H4 (cell line): ENCODE measurements at places on chromosomes 13 and 19. TPM values are rescaled to one million over a fixed set of nuclear protein-coding genes. Genes with fewer than 3 reads are reported as not detected.

Gene FFAR1
- not detected in 2 replicates for total RNA-seq

Gene LIG1
- total RNA-seq, result 58.5 and 65.5 TPM in 2 replicates

Gene FBL
- total RNA-seq, result 256 and 309 TPM in 2 replicates

Gene CGB5
- 0.33 and 3.3 TPM in 2 replicates for total RNA-seq

GRCh38 chr13:113665597-113666328 lies 1.3 kb upstream of the GRK1 start:
- DNase-seq, result no peak

- no peak for DNase-seq
Measured at GRCh38 chr19:49786376-49786820, 19.6 kb downstream of the AP2A1 start.

DNA sequence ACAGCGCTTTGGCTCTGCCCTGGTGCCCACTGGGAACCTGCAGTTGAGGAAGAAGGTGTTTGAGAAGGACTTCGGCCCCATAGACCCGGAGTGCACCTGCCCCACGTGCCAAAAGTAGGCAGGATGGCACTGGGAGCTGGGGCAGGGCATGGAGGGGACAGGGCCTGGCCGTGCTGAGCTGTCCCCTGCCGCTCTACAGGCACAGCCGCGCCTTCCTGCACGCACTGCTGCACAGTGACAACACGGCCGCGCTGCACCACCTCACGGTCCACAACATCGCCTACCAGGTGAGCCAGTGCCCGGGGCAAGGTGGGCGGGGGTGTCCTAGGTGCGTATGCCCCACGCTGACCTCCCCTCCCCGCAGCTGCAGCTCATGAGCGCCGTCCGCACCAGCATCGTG lies 5.1 kb upstream of the DNM2 start:
- DNase-seq, result no peak

DNA sequence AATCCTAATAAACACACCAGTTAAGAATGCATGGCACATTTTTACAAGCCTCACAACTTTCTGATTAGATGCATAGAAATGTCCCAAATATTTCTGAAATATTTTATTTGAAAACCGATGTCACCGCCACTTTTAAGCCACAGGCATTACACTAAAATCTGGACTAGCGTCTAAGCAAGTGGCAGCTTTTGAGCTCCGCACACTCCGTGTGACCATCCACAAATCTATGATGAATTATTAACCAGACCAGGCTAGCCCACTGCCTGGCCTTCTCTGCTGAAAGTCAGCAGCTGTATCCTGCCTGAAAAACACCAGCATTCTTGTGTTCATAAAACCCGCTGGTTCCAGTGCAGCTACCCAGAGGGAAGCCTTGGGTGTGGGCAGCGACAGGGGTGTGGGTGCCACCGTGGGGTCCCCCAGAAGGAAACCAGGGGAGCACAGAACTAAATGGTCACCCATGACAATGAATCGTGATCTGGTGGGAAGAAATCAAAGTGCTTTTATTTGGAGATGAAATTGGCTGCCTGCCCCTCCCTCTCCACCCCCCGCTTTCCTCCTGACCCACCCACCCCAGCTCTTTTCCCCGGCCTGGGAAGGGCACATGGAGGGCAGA lies 13.8 kb downstream of the RASA3 start:
- DNase-seq, result no peak

DNA sequence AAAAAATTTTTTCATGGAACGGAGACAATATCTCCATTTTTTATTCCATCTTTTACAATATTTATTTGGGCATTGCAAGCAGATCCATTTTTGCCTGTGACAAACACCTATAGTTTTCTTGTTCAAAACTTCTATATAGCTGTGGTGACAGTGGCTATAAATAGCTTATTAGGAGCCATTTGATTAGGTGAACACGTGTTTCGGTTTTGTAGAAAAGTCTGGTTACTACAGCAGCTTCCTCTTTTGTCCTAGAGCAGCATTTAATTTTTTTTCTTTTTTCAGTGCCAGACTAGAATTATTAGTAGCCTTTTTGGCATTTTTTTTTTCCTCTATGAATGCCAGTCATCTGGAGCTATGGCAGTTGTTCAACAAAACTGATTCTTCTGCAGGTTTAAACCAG lies 123.5 kb downstream of the RXFP2 start:
- no peak for DNase-seq

DNA sequence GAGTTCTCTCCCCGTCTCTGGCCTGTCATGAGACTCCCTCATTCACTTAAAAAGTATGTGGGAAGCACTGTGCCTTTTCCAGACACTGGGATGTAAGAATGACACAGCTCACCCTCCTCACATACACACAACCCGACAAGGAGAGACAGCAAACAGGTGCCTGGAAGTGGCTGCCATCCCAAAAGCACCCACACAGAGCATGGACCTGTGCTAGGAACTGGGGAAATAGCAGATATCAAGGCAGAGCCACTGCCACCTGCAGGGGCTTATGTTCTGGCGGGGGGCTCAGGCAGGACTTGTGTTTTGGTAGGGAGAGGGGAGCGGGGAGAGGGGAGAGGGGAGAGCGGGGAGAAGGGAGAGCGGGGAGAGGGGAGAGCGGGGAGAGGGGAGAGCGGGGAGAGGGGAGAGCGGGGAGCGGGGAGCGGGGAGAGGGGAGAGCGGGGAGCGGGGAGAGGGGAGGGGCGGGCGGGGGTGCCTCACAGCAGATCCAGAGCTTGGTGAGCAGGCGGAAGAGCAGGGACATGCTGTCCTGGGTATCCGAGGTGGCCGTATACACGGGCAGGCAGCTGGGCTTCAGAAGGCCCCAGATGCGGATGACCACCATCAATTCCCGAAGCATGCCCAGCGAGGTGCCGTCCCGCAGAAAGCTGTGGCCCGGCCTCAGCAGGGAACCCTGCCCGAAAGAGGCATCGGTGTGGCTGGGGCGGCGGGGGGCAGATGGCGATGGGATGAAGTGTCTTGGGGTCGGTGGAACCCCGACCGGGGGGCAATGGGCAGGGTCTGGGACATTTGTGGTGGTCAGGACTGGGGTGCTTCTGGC lies 12.2 kb downstream of the CFD start:
- DNase-seq, result no peak

DNA sequence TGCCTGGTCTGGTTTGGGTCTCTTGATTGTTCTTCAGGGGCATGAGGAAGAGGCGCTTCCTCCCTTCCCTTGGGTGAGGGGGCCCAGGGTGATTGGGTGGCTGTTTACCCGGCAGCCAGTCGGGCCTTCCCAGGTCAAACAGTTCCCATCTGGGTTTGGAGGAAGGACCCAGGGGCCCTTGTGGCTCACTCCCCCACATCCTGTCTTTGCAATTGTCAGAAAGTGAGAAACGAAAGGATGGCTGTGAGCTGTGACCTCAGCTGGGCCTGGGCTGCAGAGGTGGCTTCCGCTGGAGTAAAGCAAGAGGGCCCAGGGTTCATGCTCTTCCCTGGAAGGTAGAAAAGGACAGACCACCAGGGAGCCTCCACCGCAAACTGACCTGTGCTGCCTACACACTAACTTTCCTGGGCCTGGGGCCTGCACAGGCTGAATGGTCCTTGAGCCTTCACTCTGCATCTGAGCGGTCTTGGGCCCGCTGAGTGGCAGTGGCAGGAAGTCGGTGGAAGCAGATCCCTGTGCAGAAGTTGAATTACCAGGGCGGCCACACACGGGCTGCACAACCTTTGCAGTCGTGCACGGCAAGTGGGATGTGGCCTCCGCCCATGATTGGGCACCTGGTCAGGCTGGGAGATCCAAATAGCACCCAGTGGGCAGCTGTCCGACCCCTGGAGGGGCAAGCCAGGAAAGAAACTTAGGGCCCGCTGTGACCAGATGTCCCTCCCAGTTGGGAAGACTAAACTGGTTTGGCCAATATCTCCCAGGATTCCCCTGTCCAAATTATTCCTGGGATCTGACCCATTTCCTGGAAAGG lies 5.3 kb upstream of the CD79A start:
- DNase-seq, result no peak

- no peak for DNase-seq
Measured at GRCh38 chr13:49806126-49806536, 13.6 kb upstream of the KPNA3 start.

GRCh38 chr13:114103801-114104654 lies 28.4 kb downstream of the RASA3 start:
- no peak for DNase-seq
